ENCODE measurements at places on chromosomes 7 and 10.

GRCh38 chr7:91191771-91192170, 72.5 kb upstream of the FZD1 start:
- DNase-seq = no peak

DNA sequence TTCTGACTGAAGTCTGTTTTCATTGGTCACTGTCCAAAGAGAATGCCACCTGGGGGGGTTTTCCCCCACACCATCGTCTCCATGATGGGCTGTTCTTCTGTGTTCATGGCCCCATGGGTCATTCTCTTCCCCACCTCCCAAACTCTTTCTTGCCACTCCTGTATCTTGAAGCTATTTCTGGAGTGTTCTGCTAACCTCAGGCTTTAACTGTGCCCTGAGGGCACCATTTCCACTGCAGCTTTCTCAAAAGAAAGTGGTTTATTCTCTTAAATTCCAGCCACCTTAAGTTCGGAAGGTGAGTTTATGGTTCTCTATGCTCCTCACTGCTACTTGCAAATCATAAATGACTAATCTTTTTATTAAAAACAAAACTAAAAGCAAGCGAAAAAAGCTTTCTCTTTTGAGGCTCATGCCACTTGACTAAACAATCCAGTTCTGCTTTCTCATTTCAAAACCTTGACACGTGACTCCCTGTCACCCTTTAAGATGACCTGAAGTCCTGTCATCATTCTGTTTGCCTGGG, 7.4 kb upstream of the APBB1IP start:
- no peak for DNase-seq

DNA sequence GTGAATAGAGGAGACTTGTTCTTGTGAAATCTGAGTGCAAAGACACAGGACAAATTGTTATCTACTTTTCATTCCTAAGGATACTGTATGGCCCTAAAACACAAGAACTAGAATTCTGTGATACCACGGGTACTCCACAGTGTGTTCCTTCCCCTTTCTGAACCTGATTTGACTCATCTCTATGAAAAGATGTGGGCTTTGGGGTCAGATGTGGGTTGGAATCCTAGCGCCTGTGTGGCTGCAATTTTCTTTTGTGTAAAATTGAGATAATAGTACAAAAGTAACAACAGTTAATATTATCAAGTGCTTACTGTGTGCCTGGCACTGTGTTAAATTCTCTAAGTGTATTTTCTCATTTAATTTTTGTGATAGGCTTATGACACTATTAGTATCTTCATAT, 8.1 kb downstream of the SRGN start:
- DNase-seq = no peak

GRCh38 chr10:110680273-110681020, 36.3 kb downstream of the RBM20 start:
- no peak for DNase-seq

GRCh38 chr10:36303896-36304295, 661.8 kb upstream of the FZD8 start:
- DNase-seq = no peak

Data from NCI-H2107 (cell line).